Urinary bladder (tissue), 4 donors: ENCODE measurements at places on chromosomes 7 and 10. TPM values are rescaled to one million over a fixed set of nuclear protein-coding genes. Genes with fewer than 3 reads are reported as not detected.

DNA sequence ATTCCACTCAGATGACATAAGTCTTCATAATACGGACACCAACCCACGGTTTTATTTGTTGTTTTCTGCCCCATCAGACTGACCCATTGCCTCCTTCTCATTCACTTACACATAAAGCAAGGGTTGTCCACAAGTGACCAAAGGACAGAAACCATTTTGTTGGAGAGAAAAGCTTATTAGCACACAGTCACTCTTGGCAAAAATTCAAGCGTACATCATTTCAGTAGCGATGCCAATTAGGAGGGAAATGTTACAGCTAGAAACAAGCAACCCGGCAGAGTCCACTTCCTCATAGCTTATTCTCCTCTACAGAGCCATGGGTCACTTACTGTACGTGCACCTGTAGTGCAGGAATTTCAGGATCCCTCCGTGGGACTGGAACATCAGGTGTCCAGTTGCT is 23.0 kb downstream of the ABLIM1 start:
- no peak for DNase-seq

DNA sequence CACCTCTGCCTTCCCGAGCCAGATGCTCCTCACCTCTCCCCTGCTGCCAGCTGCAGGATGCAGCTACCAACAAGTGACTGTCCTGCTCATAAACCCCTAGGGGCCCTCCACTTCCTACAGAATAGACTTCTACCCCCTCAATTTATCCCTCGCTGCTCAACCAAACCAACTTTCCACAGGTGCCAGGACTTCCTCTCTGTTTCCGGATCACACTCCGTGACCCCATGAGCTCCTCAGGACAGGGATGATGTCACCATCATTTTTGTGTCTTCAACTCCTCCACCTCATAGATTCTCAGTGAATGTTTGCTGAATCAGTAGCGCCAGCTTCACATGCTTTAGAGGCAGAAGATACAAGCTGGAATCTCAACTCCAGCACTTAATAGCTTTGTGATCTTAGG is 25.8 kb upstream of the ADRB1 start:
- no peak for DNase-seq

DNA sequence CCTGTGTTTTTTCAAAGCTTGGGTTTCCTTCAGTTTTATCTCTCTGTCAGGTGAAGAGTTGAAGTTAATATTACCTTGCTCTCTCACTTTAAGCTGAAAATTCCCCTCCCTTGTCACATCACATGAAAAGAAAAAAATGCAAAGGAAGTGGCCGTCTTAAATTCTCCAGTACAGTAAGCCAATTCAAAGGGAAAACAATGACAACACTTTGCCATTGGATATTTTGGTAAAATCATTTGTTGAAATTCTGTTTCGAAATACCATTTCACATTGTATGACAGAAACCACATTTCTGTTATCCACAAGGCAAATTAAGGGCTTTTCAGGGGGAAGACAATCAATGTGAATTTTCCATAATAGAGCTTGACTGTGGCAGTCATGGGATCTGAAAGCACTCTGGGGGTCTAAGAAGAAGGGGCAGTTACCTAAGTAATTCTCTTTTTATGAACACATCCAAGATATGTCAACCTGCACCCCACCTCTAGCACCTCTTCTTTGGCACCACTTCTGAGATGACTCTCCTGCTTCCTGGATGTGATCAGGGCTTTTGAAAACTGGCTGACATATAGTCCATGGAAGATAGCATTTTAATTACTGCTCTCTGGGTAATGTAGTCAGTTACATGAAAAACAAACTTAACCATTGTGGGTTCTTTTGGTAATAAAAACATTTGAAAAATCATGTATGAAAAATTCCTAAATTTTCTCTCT is 63.8 kb downstream of the ENTPD1 start:
- DNase-seq = no peak

- DNase-seq = no peak
Observed at GRCh38 chr10:70651661-70652060, 20.6 kb upstream of the ADAMTS14 start.

DNA sequence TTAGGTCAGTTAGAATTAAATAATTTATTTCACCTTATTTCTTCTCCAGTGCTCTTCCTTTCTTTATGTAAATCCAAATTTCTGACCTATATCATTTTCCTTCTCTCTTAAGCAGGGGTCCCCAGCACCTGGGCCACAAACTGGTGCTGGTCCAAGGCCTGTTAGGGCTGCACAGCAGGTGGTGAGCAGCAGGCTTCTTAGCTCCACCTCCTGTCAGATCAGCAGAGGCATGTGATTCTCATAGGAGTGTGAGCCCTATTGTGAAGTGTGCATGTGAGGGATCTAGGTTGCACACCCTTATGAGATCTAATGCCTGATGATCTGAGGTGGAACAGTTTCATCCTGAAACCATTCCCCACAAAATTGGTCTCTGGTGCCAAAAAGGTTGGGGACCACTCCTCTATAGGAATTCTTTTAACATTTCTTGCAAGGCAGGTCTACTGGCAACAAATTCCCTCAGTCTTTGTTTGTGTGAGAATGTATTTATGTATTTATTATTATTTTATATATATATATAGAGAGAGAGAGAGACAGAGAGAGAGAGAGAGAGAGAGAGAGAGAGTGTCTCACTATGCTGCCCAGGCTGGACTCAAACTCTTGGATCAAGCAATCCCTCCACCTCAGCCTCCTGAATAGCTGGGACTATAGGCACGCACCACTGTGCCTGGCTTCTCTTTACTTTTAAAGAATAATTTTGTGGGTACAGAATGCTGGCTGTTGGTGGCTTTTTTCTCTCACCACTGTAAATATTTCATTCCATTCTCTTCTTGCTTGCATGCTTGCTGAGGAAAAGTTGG is 4.3 kb upstream of the ABCC2 start:
- DNase-seq = no peak

DNA sequence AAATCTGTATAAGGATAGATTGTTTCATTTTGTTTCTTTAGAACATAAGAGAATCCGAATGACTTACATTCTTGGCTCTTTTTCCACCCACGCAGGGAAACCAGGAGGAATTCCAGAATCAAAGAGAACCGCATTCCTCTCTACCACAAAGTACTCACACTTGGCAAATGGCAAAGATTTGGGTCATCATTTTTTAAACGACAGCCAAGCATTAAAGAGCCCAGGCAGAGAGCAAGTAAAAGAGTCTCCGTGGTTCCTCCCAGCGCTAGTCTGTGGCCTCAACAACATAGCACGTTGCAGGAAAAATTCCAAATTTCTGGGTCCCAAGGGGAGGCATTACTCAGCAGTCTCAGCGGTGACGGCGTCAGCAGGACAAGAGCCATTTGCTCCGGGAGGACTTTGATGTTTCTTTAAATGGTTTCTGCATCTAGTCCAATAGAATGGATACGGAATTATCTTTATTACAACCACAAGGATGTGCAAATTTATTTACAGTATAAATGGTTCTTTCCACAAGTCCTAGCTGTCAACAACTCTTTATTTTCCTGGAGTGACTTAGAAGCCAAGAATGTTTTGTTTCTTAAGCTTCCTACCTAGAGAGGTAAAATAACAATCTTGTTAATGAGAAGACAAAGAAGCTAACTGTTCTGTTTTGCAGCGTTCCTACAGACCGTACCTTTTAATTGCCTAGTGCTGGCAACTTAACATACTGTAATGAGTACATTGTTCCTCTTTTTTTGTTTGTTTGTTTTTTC is 232.5 kb downstream of the SKIDA1 start:
- DNase-seq = peak; percentile 61

Gene ZDHHC6
- total RNA-seq = 28.4 TPM

GRCh38 chr7:50149369-50149768 is 56.3 kb upstream of the ZPBP start:
- no peak for DNase-seq

GRCh38 chr7:141268614-141269013 is 194.8 kb downstream of the TMEM178B start:
- no peak for DNase-seq

- DNase-seq = no peak
Observed at GRCh38 chr7:90642978-90643377, 46.9 kb downstream of the CDK14 start.

Gene CPA2
- total RNA-seq = not detected
